Activated CD4-positive, alpha-beta T cell treated with anti-CD3 and anti-CD28 coated beads, Interleukin-2, amount 10 ng/mL, durations not matched to agents 24 days and 14 days (primary cell): ENCODE measurements at places on chromosomes 11 and 22.

DNA sequence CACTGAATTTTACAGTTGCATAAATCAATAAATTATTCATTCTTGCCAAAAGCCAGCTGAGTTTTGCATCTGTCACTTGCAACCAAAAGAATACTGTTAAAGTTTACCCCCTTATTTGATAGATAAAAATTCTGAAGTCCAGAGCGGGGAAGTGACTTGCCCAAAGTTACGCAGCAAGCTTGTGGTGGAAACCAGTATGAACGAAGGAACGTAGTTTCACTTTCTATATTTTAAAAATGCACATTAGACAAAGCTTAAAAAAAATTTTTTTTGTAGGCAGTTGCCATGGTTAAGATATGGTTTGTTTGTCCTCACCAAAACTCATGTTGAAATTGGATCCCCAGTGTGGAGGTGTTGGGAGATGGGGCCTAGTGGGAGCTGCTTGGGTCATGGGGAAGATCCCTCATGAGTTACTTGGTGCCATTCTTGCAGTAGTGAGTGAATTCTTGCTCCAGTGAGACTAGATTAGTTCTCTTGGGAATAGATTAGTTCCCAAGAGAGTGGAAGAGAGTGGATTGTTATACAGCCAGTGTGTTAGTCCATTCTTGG is 46.3 kb upstream of the SEZ6L start:
- DNase-seq, result no peak

GRCh38 chr11:26219183-26220117 is 112.5 kb upstream of the ANO3 start:
- DNase-seq, result no peak

DNA sequence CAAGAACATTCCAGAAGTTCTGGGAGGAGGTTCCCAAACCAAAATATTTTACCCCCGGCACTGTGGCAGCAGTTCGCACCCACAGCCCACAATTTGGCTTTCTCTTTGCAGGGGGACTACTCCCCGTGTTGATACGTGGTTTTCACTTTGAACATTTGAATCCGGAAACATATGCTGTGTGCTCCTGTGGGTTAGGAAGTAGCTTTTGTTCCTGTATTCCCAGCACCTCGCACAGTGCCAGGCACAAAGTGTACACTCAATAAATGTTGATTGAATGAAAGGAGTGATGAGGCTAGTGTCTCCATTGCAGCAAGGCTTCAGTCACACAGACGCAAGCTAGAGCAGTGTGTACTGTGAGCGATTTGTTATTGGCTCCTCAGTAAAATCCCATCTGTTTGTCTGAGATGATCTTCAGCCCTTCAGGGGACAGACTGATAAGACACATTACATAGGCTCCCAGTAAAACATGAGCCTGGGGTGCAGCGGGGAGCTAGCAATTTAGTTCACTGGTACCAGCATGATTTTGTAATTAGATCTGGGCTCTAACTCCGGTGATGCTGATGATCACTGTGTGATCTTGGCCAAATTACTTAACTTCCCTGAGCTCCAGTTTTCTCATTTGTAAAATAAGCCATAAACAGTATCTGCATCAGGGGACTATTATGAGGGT is 2.2 kb downstream of the LAYN start:
- DNase-seq, result no peak

DNA sequence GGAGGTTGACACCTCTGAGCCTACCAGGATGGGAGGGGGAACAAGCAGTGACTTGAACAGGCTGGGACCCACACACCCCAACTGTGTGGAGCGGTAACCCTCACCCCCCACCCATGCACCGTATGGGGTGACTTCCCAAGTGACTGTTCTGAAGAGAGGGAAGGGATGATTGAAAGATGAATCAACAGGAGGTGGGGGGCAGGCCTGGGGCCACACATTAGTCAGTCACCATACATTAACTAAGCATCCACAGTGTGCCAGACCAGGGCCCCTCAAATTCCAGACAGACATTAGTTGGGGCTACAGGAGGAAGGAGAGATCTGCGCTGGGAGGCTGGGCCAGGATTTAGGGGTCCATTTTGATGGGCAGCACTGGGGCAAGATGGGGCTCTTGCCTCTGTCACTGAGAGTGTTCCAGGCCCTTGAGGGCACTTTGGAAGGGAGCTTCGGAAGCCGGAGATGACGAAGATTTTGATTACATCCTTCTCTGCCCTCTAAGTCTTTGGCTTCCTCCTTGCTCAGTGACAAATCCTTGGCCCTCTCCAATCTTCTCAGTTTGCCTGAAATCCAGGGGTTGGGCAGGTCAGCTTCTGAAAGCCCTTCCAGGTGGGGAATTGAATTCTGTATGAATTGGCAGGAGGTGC is 966 bp downstream of the SMTN start:
- DNase-seq, result no peak

DNA sequence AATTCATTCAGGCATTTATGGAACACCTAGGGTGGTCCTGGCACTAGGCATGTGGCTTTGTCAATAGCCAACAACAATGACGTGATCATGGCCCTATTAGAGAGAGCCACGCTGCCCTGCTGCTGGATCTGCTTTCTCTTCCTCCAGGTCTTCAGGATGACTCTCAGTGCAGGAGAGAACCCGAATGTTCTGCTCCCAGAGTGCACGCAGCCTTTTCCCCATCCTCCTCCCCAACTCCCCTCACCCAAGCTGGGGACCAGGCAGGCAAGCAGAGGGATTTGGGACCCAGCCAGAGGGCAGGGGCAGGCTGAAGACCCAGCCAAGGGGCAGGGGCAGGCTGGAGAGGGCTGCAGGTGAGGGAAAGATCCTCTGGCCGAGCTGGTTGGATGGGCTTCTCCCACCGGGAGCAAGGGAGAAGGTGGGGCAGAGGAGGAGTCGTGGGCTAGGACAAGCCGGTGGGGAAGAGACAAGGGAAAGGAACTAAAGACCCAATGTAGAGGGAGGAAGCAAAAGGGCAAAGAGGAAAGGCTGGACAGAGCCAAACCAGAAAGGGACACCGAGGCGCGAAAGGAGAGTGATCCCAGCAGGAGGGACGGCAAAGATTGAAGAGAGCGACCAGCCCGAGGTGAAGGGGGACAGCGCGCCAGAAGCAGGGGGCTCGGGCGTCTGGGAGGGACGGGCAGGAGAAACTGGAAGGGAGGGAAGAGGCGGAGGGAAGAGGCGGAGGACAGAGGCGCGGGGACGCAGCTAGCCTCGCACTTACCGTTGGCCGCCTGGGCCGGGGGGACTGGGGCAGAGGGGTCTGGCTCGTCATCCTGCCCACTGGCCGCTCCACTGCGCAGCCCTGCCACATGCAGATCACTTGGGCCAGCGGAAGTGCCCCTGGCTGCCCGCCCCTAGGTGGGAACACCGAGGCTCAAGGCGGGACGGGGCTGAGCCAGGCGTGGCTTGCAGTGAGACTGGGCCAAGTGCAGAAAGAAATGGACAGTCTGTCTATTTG is at the start of gene KCTD14:
Gene KCTD14 (minus strand): TSS at position 880 of the 1,000 bp plus-strand sequence. CDS start 27 bp downstream, at position 853.
- no peak for DNase-seq
